ENCODE measurements at places on chromosomes 3 and 15.

DNA sequence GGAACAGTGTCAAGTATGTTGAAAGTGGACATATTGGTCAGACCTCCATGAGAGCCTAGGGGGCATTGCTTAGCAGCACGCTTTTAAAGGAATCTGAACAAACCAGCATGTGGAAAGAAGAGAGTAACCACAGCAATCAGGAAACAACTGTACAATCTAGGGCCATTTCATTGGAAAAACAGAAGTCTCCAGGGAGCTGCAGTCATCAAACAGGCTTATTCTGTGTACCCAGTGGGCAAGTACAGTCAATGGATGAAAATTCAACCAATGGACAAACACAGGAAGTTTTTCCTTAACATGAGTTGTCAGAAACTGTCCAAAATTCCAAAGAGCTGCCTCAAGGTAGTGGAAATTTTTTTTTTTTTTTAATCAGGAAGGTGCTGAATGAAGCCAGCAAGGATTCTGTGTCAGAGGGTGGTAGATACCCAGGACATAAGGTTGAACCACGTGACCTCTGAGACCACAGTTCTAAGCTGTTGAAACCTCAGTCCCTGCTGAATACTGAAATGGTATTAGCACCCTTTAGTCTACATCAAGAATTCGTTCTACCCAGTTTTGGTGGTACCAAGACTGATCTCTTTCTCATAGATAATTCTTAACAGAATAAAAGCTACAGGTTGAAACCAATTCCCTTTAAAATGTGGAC is 4.4 kb upstream of the DLG1 start:
- no peak for DNase-seq

GRCh38 chr15:63473749-63473998 is 30.7 kb upstream of the USP3 start:
- DNase-seq = no peak

- no peak for DNase-seq
Observed at GRCh38 chr3:122576174-122576940, 1.1 kb upstream of the PARP15 start.

GRCh38 chr3:15556512-15556911 is 35.0 kb upstream of the COLQ start:
- no peak for DNase-seq

DNA sequence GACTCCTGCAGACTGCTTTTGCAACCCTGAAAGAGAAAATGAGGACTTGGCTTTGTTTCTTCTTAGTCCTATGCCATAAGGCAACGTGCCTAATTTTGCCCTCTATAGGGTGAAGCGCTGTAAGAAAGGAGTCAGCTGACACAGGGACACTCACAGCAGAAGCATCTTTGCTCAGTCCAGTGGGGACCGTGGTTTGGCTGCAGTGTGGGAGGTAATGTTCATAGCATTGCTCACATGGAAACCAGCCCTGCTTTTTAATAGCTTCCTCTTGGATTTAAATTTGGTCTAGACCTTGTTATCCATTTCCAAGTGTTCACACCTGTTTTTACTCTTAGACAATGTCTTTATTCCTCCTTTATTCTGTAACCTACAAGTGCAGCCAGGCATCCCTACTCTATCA is 1032.1 kb downstream of the NTRK3 start:
- no peak for DNase-seq
